ENCODE measurements at places on chromosomes 2 and 18.

- DNase-seq: no peak
Measured at GRCh38 chr18:76943542-76944339, 121.4 kb downstream of the ZNF236 start.

- no peak for DNase-seq
Measured at GRCh38 chr2:205936446-205936845, 149.5 kb downstream of the INO80D start.

- DNase-seq: no peak
Measured at GRCh38 chr2:197575987-197576386, 60.1 kb downstream of the MOB4 start.

GRCh38 chr18:44290366-44290977, 390.2 kb upstream of the SETBP1 start:
- DNase-seq: no peak

- no peak for DNase-seq
Measured at GRCh38 chr2:67240507-67240906, 156.6 kb upstream of the ETAA1 start.

- no peak for DNase-seq
Measured at GRCh38 chr18:54157646-54158385, 66.7 kb downstream of the MBD2 start.

DNA sequence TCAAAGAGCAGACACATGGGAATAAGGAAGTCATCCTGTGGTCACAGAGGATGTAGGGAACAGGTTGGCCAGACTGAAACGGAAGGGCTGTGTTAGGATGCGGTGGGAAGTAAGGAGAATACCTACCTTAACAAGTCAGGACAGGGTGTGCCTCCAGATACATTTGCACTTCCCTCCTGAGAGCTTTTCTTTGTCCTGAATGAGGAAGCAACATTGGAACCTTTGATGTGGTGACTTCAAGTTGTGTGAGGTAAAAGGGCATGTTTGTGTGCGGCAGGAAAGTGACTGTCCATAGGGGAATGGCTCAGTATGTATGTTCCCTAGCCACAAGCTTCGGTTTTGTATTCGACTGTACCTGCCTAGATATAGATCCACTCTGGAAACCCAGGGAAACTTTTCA, 24.9 kb upstream of the LRRTM1 start:
- peak; percentile 29 for DNase-seq

DNA sequence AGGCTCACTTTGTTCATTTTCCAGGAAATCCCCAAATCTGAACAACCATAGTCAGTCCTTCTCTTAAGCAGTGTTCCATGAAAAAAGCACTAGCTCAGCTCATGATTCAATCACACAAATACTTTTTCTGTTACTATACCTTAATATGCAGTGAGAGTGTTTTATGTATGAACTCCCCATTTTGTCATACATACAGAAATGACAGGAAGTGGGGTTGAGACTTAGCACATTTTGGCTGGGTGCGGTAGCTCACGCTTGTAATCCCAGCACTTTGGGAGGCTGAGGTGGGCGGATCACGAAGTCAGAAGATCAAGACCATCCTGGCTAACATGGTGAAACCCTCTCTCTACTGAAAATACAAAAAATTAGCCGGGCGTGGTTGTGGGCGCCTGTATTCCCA, 55.2 kb upstream of the DTNB start:
- no peak for DNase-seq

GRCh38 chr2:133887676-133888040, 319.4 kb upstream of the NCKAP5 start:
- no peak for DNase-seq

DNA sequence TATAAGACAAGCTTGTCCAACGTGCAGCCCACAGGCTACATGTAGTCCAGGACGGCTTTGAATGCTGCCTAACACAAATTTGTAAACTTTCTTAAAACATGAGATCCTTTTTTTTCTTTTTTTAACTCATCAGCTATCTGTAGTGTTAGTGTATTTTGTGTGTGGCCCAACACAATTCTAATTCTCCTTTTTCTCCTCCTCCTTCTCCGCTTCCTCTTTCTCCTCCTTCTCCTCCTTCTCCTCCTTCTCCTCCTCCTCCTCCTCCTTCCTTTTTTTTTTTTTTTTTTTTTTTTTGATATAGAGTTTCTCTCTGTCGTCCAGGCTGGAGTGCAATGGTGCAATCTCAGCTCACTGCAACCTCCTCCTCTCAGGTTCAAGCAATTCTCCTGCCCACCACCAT, 39.3 kb upstream of the GTF2A1L start:
- DNase-seq: no peak

GRCh38 chr2:228675091-228675490, 493.6 kb upstream of the SPHKAP start:
- DNase-seq: no peak

DNA sequence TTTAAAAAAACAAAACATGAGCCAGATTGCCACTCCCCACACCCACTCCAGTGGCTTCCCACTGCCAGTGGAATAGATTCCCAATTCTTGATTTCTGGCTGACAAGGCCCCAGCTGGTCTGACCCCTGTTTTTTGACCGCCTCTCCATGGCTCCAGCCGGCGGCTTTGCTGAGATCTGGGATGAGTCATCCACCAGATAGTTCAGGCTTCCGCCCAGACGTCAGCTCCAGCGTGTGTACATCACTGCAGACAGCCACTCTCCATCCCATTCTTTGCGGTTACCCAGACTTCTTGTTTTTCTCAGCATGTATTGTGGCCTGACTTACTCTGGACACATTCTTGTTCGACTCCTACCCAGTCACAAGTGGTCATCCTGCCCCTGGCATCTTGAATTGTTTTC, 227.9 kb downstream of the GBX2 start:
- no peak for DNase-seq

DNA sequence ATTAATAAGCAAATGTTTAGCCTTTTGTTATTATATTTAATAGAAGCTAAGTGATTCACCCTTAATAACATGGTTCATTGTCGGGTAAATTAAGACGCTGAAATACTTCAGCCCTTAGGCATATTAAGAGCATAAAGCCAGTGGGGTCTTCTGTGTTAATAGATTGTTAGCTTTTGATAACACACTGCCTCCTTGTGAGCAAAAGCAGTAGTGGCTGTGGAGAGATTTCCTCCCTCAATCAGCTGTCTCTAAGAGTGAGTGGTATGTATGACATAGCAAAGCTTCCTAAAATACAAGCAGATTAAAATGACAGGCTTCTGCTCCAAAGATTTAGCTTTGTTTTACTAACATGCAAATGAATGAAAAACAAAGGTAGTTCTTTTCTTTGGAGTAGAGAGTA, 143.7 kb upstream of the SYT4 start:
- DNase-seq: peak; percentile 14

DNA sequence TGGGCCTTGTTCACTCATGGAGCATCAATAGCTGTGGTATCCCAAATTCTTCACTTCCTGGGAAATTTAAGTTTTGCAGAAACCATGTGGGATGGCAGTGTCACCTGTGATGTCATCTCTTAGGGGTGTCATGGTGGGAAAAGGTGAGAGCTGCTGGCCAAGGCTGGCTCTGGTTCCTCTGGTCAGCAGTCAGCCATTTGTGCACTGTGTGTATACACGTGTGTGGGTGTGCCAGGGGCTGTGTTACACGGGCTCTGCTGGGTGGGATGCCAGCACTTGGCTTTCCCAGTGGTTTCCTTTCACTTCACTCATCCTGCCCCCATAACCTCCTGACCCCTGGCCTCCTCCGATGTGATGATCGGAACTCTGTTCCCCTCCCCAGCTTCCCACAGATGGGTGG, 21.3 kb downstream of the SAG start:
- no peak for DNase-seq

- no peak for DNase-seq
Measured at GRCh38 chr2:190462181-190462580, 54.0 kb downstream of the MFSD6 start.

DNA sequence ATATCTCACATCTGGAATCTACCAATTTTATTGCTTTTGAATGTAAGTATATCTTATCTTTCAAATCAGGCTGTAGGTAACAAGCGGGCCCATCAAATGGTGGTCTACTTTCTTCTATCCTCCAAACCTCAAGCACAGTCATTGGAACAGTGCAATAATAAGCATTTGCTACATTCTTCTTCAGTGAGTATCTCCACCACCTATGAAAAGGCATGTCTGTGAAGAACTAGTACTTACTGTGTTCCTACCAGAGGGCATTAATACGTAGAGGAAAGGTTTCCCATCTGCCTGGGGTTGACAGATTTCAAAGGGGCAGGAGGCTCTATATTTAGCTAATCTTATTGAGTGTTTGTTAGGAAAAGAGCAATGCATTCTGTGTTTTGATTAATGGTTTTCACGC, 411.1 kb downstream of the NCKAP5 start:
- DNase-seq: no peak

DNA sequence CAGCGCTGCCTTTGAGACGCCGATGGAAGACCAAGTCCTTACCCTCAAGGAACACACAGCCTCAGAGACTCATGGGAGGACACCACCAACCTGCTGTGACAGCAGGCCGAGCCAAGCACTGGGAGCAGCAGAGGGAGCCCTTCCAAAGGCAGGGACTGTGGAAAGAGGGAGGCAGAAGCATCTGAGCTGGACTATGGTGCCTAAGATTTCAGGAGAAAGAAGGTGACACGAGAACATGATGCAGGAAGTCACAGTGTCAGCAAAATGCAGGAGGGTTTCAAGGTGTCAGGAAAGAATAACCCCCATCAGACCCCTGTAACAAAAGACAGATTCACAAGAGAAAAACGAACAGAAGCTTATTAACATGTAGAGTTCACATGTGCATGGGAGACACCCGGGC, 24.2 kb upstream of the COX7A2L start:
- no peak for DNase-seq

GRCh38 chr18:54787121-54787520, 41.2 kb upstream of the RAB27B start:
- no peak for DNase-seq

DNA sequence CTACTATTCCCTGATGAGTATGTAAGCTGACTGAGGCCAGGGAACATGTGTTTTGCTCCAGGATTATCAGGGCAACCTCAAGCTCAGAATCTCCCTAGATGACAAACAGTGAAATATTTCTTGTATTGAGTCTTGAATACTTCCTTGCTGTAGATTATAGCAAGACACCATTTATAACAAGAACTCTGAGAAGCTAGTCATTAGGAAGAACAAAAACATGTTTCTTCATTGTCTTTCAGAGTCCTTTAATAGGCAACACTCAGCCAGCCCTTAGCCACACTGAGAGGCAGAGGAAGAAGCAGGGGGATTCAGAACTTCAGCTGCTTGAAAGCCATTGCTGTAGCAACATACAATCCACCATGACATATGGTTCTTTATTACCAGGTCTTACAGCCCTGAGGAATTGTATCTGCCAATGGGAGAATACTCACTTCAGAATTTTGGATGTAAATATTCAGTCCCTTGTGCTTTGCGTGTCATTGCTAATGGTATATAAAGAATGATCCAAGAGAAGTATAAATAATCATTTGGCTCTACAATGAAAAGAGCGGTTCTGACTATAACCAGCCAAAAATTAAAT, 117.5 kb upstream of the NCKAP5 start:
- DNase-seq: no peak

GRCh38 chr2:239015218-239015900, 167.5 kb downstream of the TWIST2 start:
- DNase-seq: no peak

- no peak for DNase-seq
Measured at GRCh38 chr2:69046221-69046662, 33.3 kb downstream of the ANTXR1 start.

DNA sequence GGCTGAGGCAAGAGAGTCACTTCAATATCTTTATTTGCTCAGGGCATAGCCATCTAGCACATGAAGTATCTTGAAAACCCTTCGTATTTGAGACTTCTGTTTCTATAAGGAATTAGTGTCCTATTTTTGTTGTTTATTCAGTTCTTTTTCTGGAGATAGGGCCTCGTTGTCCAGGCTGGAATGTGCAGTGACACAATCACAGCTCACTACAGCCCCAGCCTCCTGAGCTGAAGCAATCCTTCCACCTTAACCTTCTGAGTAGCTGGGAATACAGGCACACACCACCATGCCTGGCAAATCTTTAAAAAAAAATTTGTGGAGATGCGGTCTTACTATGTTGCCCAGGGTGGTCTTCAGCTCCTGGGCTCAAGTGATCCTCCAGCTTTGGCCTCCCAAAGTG, 50.6 kb downstream of the PSMD14 start:
- DNase-seq: no peak

DNA sequence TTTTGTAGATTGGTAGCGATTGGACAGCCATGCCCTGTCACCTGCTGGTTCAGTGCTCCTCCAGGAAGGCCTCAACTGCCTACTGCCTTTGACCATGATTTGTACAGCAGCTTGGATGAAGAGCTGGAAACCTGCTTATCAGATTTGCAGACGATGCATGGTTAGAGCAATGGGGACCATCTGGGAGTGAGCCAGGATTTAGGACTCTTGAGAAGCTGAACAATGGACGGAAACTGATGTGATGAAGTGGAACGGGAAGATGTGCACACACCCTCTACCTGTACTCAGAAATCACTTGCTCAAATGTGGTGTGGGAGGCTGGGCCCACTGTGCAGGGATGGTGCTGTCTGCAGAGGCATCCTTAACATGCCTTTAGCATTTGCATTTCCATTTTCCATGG, 57.2 kb downstream of the NCK2 start:
- DNase-seq: no peak

DNA sequence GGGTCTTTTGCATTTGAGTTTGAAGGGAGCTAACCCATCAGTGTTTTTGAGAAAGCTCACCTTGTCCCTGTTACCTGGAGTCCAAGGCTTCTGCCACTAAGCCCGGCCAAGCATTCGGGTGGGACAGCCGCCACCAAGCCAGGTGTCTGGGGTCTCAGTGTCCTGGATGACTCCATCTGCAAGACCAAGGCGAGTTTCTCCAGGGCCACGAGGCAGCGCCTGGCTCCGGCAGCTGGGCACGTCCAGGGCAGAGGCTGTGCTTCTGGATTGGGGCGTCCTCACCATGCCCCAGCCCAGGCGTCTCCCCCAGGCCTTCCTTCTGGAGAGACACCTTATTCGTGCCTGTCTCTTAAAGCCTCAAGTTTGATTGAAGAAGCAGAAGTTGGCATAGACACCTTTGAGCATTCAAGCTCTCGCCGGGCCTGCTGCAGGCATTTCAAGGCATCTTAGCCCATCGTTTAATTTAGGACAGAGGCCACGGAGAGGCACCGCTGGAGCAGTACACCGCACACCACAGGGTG, 24.9 kb downstream of the MLPH start:
- DNase-seq: no peak

DNA sequence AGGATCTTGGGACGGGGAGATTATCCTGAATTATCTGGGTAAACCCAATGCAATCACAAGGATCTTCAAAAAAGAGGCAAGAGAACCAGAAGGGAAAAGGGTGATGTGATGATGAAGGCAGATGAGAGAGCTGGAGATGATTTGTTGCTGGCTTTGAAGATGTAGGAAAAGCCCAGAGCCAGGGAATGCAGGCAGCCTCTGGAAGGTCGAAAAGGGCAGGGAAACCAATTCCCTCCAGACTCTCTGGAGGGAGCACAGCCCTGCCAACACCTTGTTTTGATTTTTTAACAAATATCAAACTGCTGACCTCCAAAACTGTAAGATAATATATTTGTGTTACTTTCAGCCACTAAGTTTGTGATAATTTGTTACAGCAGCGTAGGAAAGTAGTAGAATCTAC, 48.9 kb upstream of the IL1R2 start:
- DNase-seq: no peak

Measured in Kasumi-1 (cell line).